ENCODE measurements at places on chromosomes 5 and 9.

DNA sequence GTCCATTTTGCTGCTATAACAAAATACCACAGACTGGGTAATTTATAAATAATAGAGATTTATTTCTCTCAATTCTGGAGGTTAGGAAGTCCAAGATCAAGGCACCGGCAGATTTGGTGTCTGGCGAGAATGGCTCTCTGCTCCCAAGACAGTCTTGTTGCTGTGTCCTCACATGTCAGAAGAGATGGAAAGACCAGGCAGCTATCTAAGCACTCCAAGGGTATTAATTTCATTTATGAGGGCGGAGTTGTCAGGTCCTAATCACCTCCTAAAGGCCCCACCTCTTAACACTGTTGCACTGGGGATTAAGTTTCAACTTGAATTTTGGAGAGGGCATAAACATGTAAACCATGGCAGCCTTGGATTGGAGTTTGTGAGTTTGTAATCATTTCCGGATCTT, 30.3 kb downstream of the ADCY2 start:
- DNase-seq = no peak

GRCh38 chr5:119070578-119070827, 384 bp upstream of the DMXL1 start:
- DNase-seq = no peak

GRCh38 chr5:111502956-111503355, 9.4 kb downstream of the STARD4 start:
- DNase-seq = no peak

DNA sequence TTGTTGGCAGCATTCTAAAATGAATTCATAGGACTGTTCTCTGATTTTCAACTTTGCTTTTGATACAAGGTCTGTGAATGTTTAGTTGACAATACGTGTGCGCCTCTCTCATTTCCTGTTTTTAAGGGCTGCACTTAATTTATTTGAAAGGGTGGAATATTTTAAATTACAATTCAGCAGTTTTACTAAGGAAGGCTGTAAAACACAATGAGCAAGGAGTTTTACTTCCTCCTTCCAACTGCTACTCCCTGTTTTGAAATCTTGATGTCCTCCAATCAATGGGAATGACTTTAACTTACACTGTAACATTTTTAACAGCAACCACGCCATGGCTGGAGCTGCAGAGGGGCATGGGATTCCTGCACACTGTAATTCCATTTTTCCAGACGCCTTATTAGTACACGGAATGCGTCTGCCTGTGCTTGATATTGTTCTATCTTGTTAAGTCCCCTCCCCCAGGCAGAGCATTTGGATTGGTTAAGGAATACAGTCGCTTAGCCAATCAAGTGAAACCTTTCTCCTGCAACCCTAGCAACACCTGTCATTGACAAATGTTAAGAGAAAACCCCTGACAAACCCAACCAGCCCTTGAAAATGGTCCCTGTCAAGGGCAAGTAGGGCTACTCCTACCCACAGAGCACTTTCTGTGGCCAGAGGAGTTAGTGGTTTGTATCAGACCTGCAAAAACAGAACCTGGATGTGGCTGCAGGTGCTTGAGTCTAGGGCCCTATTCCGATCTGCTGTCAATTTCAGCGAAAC, 12.5 kb upstream of the ZSWIM6 start:
- peak; percentile 54 for DNase-seq

GRCh38 chr9:86674487-86674886, 272.8 kb downstream of the GAS1 start:
- no peak for DNase-seq

DNA sequence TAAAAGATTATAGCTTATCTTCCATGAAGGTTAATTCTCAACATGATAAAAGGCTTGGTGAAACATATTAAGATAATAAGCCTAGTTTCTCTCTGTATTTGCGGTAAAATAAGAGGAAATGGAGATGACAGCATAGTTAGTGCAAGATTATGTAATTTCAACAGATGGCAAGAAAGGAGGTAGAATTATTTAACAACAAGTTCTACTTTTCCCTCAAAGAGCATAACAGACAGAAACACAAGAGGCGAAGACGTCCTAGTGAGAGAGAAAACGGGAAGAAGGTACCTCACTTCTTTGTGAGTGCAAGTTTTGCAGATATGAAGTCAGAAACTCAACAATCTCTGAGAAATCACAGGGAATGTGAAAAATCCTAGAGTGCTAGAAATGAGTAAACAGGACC, 144.8 kb upstream of the ADCY2 start:
- no peak for DNase-seq

GRCh38 chr9:111051400-111051799, 13.1 kb upstream of the LPAR1 start:
- DNase-seq = no peak

- no peak for DNase-seq
These were observed 53.6 kb downstream of the GIN1 start for GRCh38 chr5:103066326-103066725.

GRCh38 chr5:147617711-147618350, 108.0 kb upstream of the DPYSL3 start:
- no peak for DNase-seq

- DNase-seq = no peak
These were observed 40.3 kb downstream of the CTNND2 start for GRCh38 chr5:11863911-11864310.

DNA sequence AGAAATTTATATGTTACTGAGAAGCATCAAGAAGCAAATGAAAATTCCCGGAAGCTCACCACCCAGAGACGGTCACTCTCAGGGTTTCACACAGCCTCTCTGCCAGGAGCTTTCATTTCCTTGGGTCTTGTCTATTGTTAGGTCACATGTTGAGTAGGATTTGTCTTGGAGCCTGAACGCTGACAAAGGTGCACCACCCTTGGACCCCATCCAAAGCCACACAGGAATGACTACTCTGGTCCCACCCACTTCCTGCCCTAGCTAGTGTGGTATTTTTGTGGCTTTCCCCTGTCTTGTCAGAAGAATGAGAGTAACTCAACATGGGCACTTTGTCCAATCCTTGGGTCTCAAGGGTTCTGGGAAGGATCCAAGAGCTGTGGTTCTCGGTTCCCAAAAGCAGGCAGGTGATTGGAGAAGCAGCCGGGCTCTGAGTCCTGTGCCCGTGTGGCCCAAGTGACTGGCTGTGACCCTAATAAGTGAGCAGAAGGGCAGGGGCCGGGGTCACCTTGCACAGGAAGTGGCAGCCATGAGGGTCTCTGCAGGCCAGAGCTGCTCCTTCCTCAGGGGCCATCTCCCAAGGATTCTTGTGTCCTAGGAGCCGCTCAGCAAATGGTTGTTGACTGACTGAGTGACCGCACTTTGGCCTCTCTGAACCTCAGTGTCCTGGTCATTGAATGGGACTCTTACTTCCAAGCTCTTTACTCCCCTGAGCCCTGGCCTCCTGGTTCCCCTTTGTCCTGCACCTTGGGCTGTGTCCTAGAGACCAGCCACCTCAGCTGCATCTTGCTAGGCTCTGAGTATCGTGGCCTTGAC, 6.9 kb downstream of the FGD3 start:
- DNase-seq = peak; percentile 60

DNA sequence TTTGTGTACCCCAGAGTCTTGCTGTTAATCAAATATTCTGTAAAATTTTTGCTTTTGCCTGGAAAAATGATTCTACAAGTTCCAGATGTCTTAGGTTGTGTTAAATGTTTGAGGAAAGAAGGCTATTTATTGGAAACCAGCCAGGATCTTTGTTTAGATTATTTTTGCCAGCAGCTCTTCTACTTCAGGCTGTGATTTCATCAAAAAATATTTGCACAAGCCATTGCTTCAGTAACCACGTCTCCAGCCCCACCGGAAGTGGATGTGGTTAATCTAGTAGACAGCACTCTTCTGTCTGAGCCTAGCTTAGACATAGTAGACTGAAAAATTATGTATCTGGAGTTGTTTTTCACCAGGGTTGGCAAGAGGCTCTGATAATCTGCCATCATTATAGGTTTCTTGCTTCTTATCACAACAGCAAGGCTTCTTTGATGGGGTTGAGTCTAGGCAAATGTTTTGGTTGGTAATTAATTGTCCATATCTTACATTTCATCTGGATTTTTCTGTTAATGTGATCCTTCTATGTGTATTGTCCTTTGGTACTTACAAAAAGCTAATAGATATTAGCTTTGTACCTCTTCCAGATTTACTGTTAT, 17.1 kb downstream of the KCTD16 start:
- peak; percentile 88 for DNase-seq

DNA sequence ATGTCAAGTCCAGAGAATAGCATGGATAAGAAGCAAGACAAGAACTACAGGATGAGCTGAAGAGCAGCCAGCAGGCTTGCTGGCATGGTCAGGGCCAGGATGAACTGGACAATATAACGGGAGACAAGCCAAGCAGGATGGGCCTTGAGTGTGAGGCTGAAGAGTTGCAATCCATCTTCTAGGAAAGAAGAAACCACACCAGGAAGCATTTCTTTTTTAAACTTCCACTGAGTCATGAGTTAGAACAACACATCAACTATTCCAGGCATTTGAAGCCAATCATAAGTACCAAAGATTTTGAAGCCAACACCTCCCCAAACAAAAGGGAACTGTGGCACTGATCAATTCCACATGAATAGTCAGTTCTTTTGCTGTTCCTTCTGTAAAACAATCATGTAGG, 27.3 kb downstream of the SLC31A2 start:
- DNase-seq = no peak

DNA sequence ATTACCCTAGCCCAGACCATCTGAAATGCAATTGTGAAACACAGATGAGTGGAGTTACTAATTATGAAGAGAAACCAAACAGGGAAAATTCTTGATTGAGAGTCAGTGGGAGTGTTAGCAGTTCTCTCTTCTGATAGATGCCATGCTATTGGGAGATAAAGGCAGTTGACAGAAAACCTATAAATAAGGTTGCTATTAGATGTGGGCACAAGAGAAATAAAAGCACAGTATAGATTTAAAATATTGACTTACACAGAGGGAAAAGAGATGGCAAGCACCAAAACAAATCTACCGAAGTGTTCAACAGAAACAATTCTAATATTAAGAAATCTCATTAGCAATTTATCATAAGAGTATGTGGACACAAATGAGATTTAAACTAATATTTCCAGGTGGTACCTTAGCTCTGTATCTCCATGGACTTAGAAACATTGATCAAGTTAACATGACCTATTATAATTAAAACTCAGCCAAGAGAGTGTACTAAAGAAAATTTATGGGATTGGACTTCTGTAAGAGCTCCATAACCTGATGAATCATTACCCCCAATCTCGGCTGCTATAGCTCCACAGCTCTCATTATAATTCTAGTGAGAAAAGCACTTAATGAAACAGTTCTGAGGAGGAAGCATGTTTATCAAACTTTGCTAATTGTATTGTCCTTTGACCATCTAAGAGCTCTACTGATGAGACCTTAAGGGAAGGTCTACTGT, 665.0 kb upstream of the RIOK2 start:
- DNase-seq = no peak
